ENCODE measurements at places on chromosomes 7 and 10. TPM values are rescaled to one million over a fixed set of nuclear protein-coding genes. Genes with fewer than 3 reads are reported as not detected.

DNA sequence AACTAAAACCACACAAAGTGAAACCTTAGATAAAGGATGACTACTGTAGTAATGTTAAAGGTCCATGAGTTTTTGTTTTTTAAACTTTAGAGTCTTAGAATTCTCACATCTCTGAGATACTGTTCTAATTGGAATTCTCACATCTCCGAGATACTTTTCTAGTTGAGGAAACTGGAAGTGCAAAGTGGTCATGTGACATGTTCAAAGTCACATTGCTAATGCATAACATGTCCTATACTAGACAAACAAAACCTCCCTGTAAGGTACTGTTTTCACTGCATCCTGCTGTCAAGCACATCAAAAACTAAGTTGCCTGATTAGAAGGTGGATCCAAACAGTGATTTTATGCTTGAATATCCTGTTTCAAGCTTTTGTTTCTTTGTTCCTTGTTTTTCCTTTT lies 13.9 kb downstream of the TAX1BP1 start:
- DNase-seq, result no peak

DNA sequence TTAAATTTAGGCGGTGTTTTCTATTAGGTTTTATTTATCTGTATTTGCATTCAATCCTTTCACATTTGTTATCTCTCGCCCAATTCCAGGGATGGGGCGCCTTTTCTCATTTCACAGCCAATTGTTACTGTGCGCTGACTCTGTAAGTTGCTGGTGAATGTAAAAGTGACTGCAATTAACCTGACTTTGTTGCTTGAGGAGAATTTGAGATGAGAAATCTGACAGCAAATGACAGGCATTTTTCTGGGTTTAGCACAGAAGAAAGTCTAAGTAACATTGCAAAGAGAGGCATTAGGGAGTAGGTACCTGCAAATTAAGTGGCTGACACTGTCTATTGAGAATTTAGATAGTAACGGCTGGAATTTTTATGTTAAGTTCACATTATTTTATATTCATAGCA lies 16.6 kb downstream of the FOXP2 start:
- no peak for DNase-seq

DNA sequence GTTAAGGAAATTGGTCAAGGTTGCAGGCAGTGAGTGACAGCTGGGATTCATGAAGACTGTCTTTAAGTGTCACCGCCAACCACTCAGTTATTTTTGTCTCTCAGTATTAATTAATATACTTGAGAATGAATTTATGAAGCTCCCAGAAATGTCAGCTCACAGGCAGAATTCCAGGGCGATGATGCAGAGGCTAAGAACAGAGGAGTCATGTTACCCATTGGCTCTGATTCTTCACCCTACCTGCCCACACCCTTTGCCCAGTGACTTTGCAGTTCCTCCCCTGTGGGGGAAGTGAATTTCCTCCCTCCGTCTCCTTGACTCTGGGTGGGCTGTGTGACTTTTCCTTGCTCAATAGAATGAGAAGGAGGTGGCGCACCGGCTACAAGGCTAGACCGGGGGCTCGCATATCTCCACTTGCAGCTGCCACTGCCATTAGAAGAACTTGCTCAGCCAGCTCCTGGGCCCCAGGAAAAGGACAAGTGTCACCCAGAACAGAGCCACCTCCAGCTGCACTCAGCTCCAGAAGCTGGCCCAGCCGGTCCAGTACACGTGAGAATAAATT lies 157.1 kb upstream of the PRKCQ start:
- no peak for DNase-seq

- no peak for DNase-seq
Measured at GRCh38 chr7:5481241-5482019, 57.8 kb upstream of the TNRC18 start.

GRCh38 chr10:108427146-108427545 lies 1262.6 kb upstream of the SORCS1 start:
- DNase-seq, result no peak

DNA sequence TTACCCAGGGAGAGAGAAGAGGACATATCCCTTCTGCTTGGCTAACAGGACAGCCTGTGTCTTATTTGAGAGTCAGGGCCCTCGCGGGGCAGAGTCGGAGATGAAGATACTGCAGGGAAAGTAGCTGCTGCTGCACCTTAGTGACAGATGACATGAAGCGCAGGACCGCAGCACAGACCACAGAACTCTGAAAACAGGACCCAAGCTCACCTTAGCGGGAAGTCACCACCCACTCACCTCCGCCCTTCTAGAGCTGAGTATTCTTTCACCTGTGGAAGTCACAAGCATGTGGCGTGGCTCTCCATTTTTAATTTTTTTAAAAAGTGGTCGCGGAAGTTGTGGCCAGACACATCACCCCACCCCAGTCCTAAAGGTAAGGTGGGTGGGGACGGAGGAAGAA lies 191.4 kb downstream of the FAM107B start:
- no peak for DNase-seq

GRCh38 chr7:50533866-50534265 lies 31.3 kb downstream of the DDC start:
- no peak for DNase-seq

- DNase-seq, result no peak
Measured at GRCh38 chr7:105060437-105060836, 46.4 kb downstream of the KMT2E start.

DNA sequence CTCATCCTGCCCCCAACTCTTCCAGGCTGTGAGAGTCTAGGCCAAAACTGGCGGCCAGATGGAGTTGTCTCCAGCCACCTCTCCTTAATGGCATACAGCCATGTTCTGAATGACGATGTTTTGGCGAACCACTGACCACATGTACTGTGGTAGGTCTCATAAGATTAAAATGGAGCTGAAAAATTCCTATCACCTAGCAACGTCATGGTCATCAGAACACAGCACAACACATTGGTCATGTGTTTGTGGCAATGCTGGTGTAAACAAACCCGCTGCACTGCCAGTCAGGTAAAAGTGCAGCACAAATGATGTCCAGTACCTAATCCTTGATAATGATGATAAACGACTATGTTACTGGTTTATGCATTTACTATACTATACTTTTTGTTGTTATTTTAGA lies 290.0 kb upstream of the MKI67 start:
- no peak for DNase-seq

DNA sequence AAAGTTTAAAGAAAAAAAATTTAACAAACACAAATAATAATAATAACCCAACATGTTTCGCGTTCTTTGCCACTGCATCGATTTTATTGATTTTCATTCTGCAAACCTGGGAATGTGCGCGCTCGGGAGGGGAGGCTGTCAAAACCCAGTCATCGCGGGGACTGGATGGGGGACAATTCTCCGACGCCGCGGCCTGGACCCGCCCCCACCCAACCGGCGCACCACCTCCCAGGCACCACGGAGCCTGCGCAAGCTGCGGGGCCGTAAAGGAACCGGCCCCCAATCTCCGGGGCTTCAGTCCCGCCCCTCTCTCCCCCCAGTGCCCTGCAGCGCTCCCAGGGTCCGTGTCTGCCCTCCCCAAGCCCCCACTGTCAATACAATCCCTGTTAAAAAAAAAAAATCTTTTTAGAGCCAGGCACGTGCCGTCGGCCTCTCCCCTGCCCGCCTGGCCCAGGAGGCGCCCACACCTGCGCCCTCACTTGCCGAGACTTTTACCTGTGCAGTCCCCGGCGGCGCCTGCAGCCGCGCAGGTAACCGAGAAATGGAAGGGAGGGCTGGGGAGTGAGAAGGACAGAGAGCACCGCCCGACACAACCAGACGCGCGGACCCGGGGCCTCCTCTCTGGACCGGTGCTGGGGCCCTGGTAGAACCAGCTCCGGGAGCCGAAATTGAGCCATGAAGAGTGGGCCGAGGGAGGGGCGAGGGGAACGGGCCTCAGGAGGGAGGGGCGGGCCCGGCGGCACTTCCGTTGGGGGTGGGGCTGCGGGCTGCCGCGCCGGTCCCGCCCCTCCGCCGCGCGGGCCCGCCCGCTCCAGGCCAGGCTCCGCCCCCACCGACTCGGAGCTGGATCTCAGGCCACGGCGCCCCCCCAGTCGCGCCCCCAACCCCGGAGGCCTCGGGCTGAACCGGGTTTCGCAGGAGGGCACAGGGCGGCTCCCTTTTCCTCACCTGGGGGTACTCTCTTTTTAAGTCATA lies 7.6 kb upstream of the ZNF503 start:
- peak; percentile 74 for DNase-seq

- DNase-seq, result no peak
Measured at GRCh38 chr10:123395906-123396305, 241.7 kb downstream of the BUB3 start.

GRCh38 chr10:130483691-130484467 lies 347.7 kb downstream of the GLRX3 start:
- DNase-seq, result no peak

- DNase-seq, result no peak
Measured at GRCh38 chr7:50793947-50794570, 11.4 kb upstream of the GRB10 start.

GRCh38 chr7:78779788-78780187 lies 673.7 kb downstream of the MAGI2 start:
- no peak for DNase-seq

GRCh38 chr10:117928741-117929140 lies 118.0 kb downstream of the RAB11FIP2 start:
- no peak for DNase-seq

GRCh38 chr7:81459485-81459884 lies 310.4 kb downstream of the HGF start:
- DNase-seq, result no peak

DNA sequence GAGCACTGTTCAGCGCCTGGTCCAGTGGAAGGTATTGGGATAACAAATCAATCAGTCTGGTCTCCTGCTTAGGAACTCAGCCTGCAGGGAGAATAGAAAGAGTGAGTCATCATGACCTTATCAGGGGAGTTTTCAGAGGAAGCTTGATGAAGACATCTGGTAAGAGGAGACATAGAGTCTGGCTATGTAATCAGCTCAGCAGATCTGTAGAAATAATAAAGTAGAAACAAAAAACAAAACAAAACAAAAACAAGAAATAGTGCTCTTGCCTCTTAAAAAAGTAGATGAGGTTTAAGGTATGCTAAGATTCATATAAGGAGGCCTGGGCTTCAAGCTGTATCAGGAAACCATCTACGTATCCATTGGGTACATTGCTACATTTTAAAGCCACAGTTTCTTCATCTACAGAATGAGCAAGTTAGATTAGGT lies 14.4 kb downstream of the TAS2R41 start:
- peak; percentile 57 for DNase-seq

GRCh38 chr7:135733603-135734342 lies 5.8 kb upstream of the SLC13A4 start:
- DNase-seq, result no peak

DNA sequence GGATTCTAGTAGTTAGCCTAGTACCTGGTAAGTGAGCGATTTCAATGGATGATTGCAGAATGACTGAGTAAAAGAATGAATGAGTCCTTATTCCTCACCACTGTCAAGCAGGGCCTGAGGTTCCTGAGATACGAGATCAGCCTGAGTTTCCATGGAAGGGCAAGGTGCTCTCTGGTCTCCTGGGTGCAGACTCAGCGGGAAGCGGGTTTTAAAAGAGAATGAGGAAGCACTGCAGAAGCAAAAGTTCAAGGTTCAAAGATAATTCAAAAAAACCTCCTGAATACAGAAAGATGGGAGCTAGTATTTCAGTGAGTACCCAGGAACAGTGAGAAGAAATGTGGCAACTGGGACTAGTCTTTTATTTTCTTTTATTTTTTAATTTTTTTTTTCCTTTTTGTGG lies 4.3 kb downstream of the ZNF3 start:
- DNase-seq, result no peak

PLEKHS1 gene
- polyA plus RNA-seq, result not detected

NUTM2A gene
- polyA plus RNA-seq, result 1.4 TPM

PDZD7 gene
- 0.07 TPM for polyA plus RNA-seq

TMEM236 gene
- 0.13 TPM for polyA plus RNA-seq

TSPAN33 gene
- not detected for polyA plus RNA-seq

PGAM2 gene
- polyA plus RNA-seq, result not detected

WEE2 gene
- polyA plus RNA-seq, result not detected
